ENCODE measurements at places on chromosomes 1 and 21.

DNA sequence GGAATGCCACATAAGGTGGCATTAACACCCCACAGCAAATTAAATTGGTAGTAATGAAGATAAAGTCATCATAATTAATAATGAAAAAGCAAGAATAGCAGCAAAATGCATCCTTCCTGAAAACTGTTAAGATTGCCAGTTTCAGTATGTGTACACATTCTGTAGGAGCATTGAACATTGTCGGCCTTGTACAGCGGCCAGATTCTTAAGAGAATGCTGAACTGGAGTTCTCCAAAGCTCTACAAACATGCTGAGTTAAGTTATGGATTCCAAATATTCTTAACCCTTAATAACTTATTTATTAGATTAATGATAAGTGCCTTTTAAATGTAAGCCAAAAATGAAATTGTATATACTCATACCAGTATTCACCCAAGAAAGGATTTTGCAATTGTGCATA lies 189.9 kb downstream of the AK5 start:
- DNase-seq, result no peak

- no peak for DNase-seq
These were observed 206.9 kb upstream of the FGGY start for GRCh38 chr1:59089922-59090457.

GRCh38 chr1:203796236-203796605 lies 798 bp downstream of the ZBED6 start:
- DNase-seq, result no peak

GRCh38 chr1:61089338-61089737 lies 7.0 kb downstream of the NFIA start:
- DNase-seq, result no peak

- DNase-seq, result no peak
These were observed 35.2 kb upstream of the PLPPR4 start for GRCh38 chr1:99229122-99229521.

GRCh38 chr1:164689672-164690511 lies 130.9 kb downstream of the PBX1 start:
- DNase-seq, result no peak

DNA sequence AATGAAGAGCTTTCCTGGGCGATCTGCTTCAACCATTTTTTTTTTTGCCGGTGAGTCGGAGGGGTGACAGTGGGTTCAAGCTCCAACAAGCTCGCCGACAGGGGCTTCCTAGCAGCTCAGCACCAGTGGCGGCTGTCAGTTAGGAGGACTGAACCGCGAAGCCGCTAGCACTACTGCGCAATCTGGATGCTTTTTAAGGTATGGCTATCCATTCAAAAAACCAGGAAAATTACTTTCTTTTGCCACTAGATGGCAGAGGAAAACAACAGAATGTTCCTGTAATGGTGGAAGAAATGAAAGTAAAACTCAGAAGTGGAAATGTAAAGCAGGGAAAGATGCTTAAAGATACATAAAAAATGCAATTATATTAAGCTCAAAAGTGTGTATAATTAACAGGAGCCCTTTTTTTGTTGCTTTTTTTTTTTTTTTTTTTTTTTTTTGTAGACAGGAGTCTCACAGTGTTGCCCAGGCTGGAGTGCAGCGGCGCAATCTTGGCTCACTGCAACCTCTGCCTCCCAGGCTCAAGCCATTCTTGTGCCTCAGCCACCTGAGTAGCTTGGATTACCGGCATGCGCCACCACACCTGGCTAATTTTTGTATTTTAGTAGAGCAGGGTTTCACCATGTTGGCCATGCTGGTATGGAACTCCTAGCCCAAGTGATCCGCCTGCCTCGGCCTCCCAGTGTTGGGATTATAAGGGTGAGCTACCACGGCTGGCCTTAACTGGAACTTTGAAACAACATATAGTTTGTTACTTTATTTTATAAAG lies 8.5 kb downstream of the KYAT3 start:
- peak; percentile 62 for DNase-seq

GRCh38 chr1:76209238-76209637 lies 134.7 kb downstream of the ST6GALNAC3 start:
- DNase-seq, result no peak

DNA sequence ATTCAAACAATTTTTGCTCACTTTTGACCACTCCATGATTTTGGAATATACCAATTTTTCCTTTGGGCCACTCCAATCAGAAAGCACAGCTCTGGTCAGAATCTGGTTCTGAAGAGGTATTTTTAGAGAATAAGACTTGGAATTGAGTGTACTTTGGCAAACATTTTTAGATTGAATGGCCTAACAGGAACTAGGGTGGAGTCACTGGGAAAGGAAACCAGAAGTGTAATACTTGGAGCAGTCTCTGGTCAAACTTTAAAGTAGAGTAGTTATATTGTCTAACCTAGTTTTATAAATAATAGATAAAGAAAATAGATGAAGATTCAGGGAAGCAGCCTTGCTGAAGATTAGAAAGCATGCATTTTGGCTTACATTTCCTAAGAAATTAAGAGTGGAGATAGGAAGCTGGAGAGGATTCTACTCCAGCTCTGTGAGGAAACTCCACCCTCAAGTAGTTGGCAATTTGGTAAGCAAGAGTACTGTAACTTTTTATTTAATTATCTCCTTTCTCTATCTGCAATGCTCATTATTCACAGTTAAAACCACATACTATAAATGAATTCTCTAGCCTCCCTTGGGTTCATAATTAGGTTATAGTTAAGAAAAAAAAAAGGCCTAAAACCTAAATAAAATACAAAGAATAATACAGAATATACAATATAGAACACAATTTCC lies 15.8 kb downstream of the STIL start:
- DNase-seq, result no peak

GRCh38 chr1:64848803-64849202 lies 103.9 kb downstream of the RAVER2 start:
- no peak for DNase-seq

Data from NCI-H460 (cell line).